ENCODE measurements at places on chromosomes 6 and 20. TPM values are rescaled to one million over a fixed set of nuclear protein-coding genes. Genes with fewer than 3 reads are reported as not detected.
A peak's percentile ranks its signal among the peaks of the same experiment; 100 is the strongest.

Gene GLP1R
- polyA plus RNA-seq, result 0.84 TPM

GRCh38 chr6:150297327-150298029, 71.3 kb upstream of the IYD start:
- H3K27ac ChIP-seq, result no peak overlapping the region
- H3K27me3 ChIP-seq, result no peaks in the 10 kb centered on the region
- peaks cover 10% of the 10 kb centered on the region for H3K4me1 ChIP-seq
- no peak overlapping the region for H3K4me3 ChIP-seq

DNA sequence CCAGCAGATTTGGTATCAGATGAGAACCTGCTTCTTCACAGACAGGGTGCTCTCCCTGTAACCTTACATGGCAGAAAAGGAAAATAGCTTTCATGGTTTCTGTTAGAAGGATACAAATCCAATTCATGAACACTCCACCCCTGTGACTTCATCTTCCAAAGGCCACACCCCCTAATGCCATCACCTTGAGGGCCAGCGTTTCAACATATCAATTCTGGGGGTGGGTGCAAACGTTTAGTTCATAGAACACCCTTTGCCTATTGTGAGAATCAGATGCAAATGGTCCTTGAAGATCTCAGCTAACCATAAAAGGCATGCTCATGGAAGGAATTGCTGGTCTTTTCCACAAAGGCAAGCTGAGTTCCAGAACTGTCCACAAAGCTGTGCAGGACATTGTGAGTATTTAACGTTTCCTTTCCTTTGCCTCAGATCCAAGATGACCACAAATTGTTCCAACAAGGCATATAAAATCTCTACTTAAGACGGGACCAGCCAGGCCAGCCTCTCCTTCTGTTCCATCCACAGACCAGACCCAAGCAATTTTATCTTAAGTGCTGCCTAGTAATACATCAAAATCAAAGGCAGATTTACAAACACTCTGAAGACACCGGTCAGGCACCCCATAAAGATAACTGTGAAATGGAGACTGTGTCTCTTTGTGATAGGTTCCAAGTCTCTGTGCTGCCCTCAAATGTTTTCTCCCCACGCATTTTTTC, 34.7 kb upstream of the SSTR4 start:
- no peak overlapping the region for H3K27ac ChIP-seq
- no peaks in the 10 kb centered on the region for H3K27me3 ChIP-seq
- H3K4me3 ChIP-seq, result no peak overlapping the region
- no peak for DNase-seq

DNA sequence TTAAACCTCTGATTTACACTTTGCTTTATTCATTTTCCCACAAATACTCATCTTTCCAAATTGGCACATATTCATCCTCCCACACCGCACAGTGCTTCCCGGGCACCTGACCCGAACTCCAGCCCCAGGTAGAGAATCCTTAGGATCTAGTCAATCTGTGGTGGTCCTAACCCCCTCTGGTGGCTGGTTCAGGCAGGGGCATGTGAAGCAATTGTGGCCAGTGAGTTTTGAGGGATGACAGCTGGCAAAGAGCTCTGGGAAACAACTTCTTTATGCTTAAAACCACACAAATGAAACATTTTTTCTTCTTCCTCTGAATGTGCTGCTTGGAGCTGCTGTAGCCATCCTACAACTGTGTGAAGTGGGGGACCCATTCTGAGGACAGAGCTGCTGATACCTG, 54.7 kb downstream of the ELOVL5 start:
- H3K4me3 ChIP-seq, result no peak overlapping the region
- H3K36me3 ChIP-seq, result peaks cover 11% of the 10 kb centered on the region
- DNase-seq, result no peak
- H3K27me3 ChIP-seq, result no peaks in the 10 kb centered on the region
- H3K27ac ChIP-seq, result no peak overlapping the region

- no peak overlapping the region for H3K27ac ChIP-seq
- no peaks in the 10 kb centered on the region for H3K4me1 ChIP-seq
- no peak overlapping the region for H3K4me3 ChIP-seq
- no peak for DNase-seq
- no peaks in the 10 kb centered on the region for H3K36me3 ChIP-seq
- H3K27me3 ChIP-seq, result no peaks in the 10 kb centered on the region
These were observed 67.9 kb downstream of the LIN28B start for GRCh38 chr6:105024803-105025202.

DNA sequence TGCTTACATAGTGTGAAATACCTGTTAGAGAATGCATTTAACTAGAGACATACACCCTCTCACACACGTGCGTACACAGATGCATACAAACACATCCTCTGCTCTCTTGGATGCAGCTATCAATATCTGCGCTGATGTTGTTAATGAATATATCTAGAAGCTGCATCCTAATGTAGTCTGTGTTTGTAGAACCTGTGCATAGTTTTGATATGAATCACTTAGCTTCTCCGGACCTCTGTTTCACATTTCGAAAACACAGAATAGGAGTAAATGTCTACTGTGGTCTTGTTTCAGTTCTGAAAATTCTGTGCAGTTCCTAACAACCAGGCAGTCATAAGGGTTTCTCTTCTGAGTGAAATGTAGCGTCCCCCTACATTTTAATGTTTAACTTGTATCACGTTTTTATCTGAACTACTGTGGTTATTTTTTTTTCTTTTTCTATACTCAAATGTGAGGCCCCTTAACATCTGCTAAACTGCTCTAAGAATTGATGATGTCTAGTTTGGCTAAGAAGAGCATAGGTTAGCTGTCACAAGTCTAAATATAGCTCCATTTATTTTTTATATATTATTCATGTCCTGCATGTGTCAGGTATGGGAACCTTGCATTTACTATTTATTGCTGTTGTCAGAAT, 254.5 kb downstream of the TMEM242 start:
- H3K4me1 ChIP-seq, result peaks cover 25% of the 10 kb centered on the region
- no peak overlapping the region for H3K27ac ChIP-seq
- peaks cover 2% of the 10 kb centered on the region for H3K36me3 ChIP-seq
- no peak overlapping the region for H3K4me3 ChIP-seq
- no peak for DNase-seq
- no peaks in the 10 kb centered on the region for H3K27me3 ChIP-seq

DNA sequence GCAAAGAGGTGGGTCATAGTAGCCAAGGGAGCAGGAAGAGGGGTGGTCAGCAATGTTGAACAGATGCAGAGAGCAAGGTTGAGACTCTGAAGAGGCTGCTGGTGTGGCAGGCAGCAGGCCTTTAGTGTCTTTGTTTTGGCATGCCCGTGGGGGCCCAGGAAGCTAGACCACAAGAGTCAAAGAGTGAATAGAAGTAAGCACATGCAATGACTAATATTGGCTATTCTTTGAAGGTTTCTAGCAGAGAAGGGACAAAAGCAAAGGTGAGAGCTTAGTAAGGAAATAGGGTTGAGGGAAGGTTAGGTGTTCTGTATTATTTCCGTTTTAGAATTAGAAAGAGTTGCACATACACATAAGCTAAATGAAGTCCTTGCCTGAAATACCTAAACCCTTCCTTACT, 18.8 kb downstream of the TDRD6 start:
- H3K36me3 ChIP-seq, result no peaks in the 10 kb centered on the region
- no peak for DNase-seq
- no peaks in the 10 kb centered on the region for H3K4me1 ChIP-seq
- no peak overlapping the region for H3K27ac ChIP-seq
- no peak overlapping the region for H3K4me3 ChIP-seq

GRCh38 chr6:154996841-154997311, 1.8 kb downstream of the TIAM2 start:
- peak overlapping the region; percentile 13 for H3K27ac ChIP-seq
- H3K4me3 ChIP-seq, result no peak overlapping the region
- H3K36me3 ChIP-seq, result no peaks in the 10 kb centered on the region

DNA sequence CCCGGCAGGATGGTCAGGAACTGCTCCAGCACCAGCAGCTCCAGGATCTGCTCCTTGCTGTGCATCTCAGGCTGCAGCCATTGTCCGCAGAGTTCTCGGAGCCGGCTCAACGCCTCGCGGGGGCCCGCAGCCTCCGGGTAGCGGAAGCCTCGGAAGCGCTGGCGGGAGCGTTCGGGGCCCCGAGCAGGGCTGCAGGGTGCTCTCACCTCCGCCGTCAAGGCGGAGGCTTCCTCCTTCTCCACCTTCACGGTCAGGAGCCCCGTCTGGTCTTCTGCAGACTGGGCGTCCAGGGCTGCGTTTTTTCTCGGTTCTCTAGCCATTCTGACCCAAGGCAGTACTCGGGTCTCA, 434 bp downstream of the ZKSCAN4 start:
- H3K27me3 ChIP-seq, result peaks cover 11% of the 10 kb centered on the region
- DNase-seq, result no peak
- H3K27ac ChIP-seq, result peak overlapping the region; percentile 43

- peak; percentile 72 for DNase-seq
- peaks cover 4% of the 10 kb centered on the region for H3K36me3 ChIP-seq
- H3K27ac ChIP-seq, result peak overlapping the region; percentile 31
- H3K4me3 ChIP-seq, result peak overlapping the region; percentile 23
These were observed 5.1 kb downstream of the TP53RK start for GRCh38 chr20:46683939-46684750.

GRCh38 chr20:24321973-24322372, 147.5 kb upstream of the SYNDIG1 start:
- no peak for DNase-seq
- no peaks in the 10 kb centered on the region for H3K36me3 ChIP-seq
- no peaks in the 10 kb centered on the region for H3K4me1 ChIP-seq
- no peak overlapping the region for H3K27ac ChIP-seq

DNA sequence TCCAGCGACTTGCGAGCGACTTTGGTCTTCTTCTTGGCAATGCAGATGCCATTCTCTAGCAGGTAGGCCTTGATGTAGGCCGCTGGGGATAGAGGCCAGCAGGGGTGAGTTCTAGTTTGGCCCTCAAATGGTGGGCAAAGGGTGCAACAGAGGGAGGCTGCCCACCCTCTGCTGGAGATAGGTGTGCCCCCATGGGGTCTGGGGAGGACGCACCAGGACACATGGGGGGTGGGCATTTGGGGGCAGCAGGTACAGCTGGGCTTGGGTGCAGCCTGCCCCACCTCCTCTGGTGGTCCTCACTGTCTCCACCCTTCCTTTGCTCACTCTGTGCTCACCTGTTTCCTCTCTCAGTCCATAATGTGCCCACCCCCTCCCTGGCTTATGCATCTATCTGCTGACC, 11.3 kb downstream of the KCNK15 start:
- H3K4me3 ChIP-seq, result no peak overlapping the region
- no peaks in the 10 kb centered on the region for H3K36me3 ChIP-seq
- H3K27me3 ChIP-seq, result no peaks in the 10 kb centered on the region
- H3K4me1 ChIP-seq, result peaks cover 4% of the 10 kb centered on the region
- no peak overlapping the region for H3K27ac ChIP-seq

GRCh38 chr6:20402342-20403069, 827 bp downstream of the E2F3 start:
- H3K4me1 ChIP-seq, result peaks cover 7% of the 10 kb centered on the region
- H3K36me3 ChIP-seq, result peaks cover 4% of the 10 kb centered on the region
- peak overlapping the region; percentile 87 for H3K4me3 ChIP-seq
- no peaks in the 10 kb centered on the region for H3K27me3 ChIP-seq
